ENCODE measurements at places on chromosomes 3 and 15. TPM values are rescaled to one million over a fixed set of nuclear protein-coding genes. Genes with fewer than 3 reads are reported as not detected.

GOLGA6A gene
- 0.34 TPM for polyA plus RNA-seq

FHIT gene
- 30.1 TPM for polyA plus RNA-seq

STAC gene
- 14.3 TPM for polyA plus RNA-seq

- no peak for DNase-seq
Observed at GRCh38 chr15:77855871-77856270, 221.6 kb downstream of the TBC1D2B start.

DNA sequence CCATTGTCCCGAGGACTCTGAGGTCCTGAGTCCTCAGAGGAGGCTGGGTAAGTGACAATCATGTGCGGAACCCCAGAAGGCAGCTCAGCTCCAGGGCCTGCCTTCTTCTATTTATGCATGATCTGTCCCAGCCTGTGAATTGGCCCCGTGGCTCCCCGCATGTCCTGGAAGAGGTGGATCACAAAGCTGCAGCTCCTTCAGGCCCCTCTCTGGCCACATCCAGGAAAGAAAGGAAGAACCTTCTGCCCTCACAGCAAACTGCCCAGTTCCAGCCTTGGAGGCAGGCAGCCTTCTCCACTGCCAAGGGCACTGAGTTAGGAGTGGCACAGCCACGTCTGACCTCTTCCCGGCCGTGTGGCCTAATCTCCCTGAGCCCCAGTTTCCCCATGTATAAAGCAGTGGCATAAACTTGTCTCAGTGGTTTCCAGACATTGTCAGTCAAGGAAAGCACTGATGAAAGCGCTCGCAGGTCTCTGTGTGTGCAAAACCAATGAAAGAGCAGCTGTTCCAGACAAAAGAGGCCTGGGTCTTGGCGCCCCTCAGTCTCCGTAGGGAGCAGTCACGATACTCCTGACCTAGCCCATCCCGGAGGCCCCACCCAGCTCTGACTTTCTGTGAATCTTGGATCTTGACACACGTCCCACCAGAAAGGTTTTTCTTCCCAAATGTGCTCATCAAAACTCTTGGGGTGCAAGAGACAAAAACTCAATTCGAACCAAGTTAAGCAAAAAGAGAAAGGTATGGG, 497.3 kb downstream of the SHQ1 start:
- DNase-seq, result no peak

DNA sequence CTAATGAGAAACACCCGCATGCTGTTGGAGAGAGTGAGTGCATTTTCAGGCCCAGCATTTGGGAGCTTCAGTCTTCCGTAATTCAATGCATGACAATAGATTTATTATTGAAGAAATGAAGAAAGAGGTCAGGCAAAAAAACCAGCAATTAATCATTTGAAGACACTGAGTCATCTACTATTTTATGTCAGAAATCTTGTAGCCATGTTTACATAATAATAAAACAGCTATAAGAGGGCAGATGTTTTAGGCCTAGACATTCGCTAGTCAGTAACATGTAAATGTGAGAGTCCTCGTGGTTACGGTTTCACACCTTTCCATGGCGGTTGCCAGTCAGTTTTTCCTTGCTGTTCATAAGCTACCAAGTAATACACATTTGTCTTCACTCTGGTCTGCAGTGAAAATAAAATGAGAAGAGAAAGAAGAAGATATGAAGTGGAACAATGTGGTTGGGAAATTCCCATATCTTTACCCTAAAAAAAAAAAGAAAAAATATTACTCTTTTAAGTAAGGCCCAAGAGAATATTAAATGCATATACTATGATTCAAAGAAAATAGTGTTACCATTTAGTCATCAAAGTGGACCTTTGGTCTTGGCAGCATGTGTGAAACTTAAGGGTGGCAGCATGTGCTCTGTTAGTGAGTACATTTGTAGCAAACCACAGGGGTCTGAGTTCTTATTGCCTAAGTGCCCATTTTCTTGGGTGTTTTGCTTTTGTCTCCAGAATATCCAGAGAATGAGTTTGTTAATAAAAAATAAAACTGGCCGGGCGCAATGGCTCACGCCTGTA, 140.5 kb upstream of the TBL1XR1 start:
- no peak for DNase-seq

SCAP gene
- polyA plus RNA-seq, result 62.9 TPM

GRCh38 chr3:181847276-181847675, 135.6 kb downstream of the SOX2 start:
- DNase-seq, result no peak

GRCh38 chr15:65374821-65375401, 2.9 kb downstream of the IGDCC3 start:
- no peak for DNase-seq

ROPN1 gene
- 0.11 TPM for polyA plus RNA-seq

DNA sequence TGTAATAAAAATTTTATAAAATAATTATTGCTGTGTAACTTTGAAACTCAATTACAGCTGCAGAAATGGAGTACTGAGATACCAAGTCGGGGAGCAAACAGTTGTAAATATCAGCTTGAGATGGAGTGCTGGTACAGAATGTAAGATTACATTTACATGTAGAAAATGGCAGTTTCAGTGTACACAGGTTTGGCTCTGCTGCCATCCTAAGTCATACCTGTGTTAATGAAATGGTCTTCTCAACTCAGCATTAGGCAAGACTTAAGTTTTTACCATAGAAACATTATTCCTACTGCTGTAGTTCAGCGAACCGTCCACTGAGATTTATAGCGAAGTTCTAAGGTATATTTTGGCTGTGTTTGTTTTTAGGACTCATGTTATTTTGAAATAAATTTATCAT, 110.1 kb upstream of the TBL1XR1 start:
- DNase-seq, result no peak

DNA sequence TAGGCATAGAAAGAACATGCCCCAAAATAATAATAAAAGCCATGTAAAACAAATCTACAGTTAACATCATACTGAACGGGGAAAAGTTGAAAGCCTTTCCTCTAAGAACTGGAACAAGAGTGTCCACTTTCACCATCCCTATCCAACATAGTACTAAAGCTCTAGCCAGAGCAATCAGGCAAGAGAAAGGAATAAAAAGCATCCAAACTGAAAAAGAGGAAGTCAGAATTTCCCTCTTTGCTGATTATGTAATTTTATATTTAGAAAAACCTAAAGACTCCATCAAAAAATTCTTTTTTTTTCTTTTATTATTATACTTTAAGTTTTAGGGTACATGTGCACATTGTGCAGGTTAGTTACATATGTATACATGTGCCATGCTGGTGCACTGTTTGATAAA, 661.6 kb upstream of the CBLB start:
- DNase-seq, result no peak

KLHL40 gene
- polyA plus RNA-seq, result not detected

GRCh38 chr3:98807561-98807960, 44.4 kb downstream of the ST3GAL6 start:
- no peak for DNase-seq

DNA sequence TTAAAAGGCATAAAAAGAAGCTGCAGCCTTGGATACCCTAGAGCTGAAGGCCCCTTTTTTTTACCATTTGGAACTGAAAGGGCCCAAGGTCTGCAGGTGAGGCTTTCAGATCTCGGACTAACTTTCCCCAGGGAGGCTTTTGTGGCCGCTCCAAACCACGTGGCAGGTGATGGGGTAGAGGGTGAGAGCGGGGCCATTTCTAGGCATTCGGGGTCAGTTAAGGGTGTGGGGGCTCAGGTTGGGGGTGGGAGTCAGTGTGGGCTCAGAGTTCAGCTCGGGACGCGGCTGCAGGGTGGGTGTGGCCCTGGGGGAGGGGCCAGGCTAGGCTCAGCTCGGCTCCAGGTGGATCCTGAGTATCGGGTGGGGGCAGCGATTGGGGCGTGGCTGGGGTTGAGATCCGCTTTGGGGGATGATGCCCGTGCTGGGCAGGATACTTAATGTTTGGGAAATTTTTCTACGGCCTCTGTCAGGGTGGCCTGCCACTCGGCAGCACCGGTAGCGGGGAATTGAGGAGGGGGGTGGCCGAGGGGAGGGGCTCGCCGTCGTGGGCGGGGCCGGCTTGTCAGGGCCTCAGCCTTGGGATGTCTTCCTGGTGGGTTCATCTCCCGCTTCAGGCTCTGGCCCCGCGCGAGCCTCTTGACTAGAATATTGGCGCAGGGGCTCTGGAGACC, 2.5 kb downstream of the KLF13 start:
- no peak for DNase-seq

GRCh38 chr3:12395349-12396012, 88.8 kb upstream of the TSEN2 start:
- DNase-seq, result no peak

GRCh38 chr15:71592203-71592602, 218.2 kb upstream of the NR2E3 start:
- DNase-seq, result no peak

- DNase-seq, result no peak
Observed at GRCh38 chr3:66606868-66607267, 106.0 kb upstream of the LRIG1 start.

SNRPA1 gene
- 67.4 TPM for polyA plus RNA-seq

DNA sequence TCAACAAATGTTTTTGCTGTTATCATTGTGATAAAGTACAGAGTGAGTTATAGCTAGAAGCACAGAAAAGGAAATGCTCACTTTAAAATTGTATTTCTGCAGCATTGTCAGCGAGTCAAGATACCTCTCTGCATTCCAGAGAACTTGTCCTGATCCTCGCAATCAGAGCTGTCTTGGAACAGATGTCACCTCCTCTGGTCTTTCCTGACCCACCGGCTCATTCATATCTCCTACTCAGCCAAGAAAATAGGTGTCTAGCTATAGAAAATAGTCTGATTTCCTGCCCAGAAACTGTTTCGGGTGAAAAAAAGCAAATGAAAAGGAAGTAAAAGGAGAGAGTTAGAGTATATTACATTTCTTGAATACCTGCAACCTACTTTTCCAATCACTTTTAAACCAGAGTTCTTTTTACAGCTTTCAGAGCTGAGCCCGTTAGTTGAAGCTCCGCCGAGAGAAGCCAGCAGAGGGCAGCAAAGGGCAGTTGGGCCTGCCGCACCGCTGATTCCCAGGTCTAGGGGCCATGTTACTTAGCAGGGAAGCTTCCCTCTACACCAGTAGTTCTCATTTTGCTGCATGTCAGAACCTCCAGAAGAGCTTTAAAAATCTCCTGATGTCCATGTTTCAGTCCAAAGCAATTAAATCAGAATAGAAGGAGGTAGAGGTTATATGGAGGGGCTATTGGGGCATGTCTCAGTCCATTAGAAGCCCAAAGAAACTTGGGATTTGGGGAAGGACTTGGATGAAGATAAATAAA, 185.7 kb upstream of the THRB start:
- peak; percentile 24 for DNase-seq

DNA sequence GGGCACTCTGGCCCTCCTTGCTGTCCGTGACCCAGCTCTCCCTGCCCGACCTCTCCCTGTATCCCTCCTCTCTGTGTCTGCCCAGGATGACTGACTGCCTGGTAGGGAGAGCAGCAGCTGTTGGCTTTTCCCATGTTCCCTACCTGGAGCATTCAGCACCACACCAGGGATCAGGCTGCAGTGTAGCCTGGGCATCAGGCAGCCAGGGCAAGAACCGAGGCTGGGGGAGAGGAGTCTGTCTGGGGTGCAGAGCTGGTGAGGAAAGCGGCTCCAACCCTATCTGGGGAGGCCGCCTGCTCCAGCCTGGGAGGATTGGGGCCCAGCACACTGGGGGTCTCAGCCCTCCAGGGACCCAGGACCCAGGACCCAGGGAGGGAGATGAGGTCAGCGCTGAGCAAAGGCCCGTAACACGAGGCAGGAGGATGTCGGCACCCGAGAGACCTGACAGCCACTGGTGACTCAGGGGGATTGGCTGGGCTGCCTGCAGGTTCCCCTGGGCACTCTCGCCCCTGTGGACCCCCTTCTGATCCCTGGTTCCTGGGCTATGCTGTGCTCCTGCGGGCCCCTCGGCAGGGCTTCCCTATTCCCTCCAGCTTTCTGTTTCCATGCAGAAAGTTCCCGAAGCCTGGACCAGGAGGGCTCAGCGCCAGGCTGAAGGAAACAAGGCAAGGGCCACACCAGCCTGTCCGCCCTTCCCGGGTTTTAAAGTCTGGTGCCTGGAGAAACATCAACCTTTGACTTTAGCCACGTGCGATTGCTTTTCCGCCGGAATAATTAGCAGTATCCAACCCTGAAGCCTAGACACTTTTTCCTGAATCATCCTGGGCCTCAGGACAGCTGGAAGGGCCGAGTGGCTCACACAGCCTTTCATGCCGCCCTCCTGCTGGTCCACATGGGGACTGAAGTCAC, 128.2 kb upstream of the MEF2A start:
- DNase-seq, result no peak

- DNase-seq, result peak; percentile 83
Observed at GRCh38 chr15:85330901-85331588, 49.4 kb upstream of the AKAP13 start.

TMEM87A gene
- polyA plus RNA-seq, result 51.7 TPM

- no peak for DNase-seq
Observed at GRCh38 chr3:67646586-67647234, 7.7 kb downstream of the SUCLG2 start.

All from left renal pelvis (tissue), 4 donors.